ENCODE measurements at places on chromosomes 1 and 21. TPM values are rescaled to one million over a fixed set of nuclear protein-coding genes. Genes with fewer than 3 reads are reported as not detected.

Gene KRTAP19-7
- not detected for total RNA-seq

Gene CHI3L1
- not detected for total RNA-seq

Gene LENEP
- 1.2 TPM for total RNA-seq

Gene KIF14
- total RNA-seq, result 30.8 TPM

Gene CFHR2
- not detected for total RNA-seq

Gene FAM72D
- 20.0 TPM for total RNA-seq

Gene BEND5
- 0.96 TPM for total RNA-seq

Gene FAM72A
- total RNA-seq, result 37.4 TPM

Gene FAM72B
- 34.9 TPM for total RNA-seq

Gene CENPF
- 150 TPM for total RNA-seq

Gene CRP
- not detected for total RNA-seq

Gene GBP6
- total RNA-seq, result 0.82 TPM

Gene DNAJC11
- 51.0 TPM for total RNA-seq

Gene FCRL1
- not detected for total RNA-seq

Gene NR1I3
- not detected for total RNA-seq

Gene MROH9
- total RNA-seq, result not detected

Gene SPRR2B
- not detected for total RNA-seq

Gene SLC6A9
- 5.3 TPM for total RNA-seq

Gene MYCBP
- total RNA-seq, result 45.0 TPM

Gene ADAM30
- total RNA-seq, result not detected

Gene NCF2
- 9.8 TPM for total RNA-seq

Gene PLA2G4A
- not detected for total RNA-seq

Gene DMRTA2
- total RNA-seq, result 0.12 TPM

Gene CD101
- total RNA-seq, result not detected

Gene OR6N1
- not detected for total RNA-seq

Gene PAQR7
- 2.2 TPM for total RNA-seq

Gene CLDN17
- not detected for total RNA-seq

Gene HOOK1
- 1.0 TPM for total RNA-seq

Gene KRTAP12-2
- total RNA-seq, result not detected

Gene ETNK2
- not detected for total RNA-seq

Gene ZSWIM5
- total RNA-seq, result 0.64 TPM

Gene AMY1A
- total RNA-seq, result not detected

Gene DISC1
- total RNA-seq, result 4.4 TPM

Gene TTC22
- 9.1 TPM for total RNA-seq

Gene CAPZA1
- 301 TPM for total RNA-seq

Gene AK4
- 51.5 TPM for total RNA-seq

Gene CSF1
- 77.6 TPM for total RNA-seq

Gene NTRK1
- 8.8 TPM for total RNA-seq

Gene SPATA45
- total RNA-seq, result not detected

Gene C8A
- total RNA-seq, result not detected

Gene ASTN1
- not detected for total RNA-seq

Gene PCSK9
- total RNA-seq, result not detected

Gene CTSE
- not detected for total RNA-seq

Gene OR2T35
- total RNA-seq, result not detected

Gene IGFN1
- total RNA-seq, result not detected

Gene LIN28A
- total RNA-seq, result not detected

Gene KRTAP19-1
- total RNA-seq, result not detected

Gene RGS1
- 27.1 TPM for total RNA-seq

Gene SPTA1
- not detected for total RNA-seq

Gene LHX4
- total RNA-seq, result not detected

Data from activated CD8-positive, alpha-beta memory T cell treated with anti-CD3 and anti-CD28 coated beads, Interleukin-2, amount 10 ng/mL, durations not matched to agents 7 days and 5 days (primary cell).